NCI-H2029 (cell line): ENCODE measurements at places on chromosomes 13 and 19.

DNA sequence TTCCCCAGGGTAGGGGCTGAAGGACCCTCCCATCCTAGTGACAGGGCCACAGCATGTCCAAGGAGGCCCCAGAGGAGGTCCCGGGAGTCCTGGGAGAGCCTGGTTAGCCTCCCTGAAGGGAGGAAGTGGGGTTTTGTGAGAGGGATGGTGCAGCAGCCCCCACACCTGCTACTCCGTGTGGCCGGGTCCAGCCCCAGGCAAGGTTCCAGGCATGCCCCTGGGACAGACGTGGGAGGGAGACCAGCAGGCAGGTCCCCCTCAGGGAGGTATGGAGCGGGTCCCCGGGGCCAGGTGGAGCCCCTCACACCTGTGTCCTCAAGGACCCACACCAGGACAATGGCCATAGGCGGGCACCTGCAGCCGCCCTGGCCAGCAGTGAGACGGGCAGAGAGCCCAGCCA, 1.9 kb upstream of the F7 start:
- DNase-seq: no peak

GRCh38 chr13:112741835-112742570, 52.2 kb downstream of the ATP11A start:
- no peak for DNase-seq

DNA sequence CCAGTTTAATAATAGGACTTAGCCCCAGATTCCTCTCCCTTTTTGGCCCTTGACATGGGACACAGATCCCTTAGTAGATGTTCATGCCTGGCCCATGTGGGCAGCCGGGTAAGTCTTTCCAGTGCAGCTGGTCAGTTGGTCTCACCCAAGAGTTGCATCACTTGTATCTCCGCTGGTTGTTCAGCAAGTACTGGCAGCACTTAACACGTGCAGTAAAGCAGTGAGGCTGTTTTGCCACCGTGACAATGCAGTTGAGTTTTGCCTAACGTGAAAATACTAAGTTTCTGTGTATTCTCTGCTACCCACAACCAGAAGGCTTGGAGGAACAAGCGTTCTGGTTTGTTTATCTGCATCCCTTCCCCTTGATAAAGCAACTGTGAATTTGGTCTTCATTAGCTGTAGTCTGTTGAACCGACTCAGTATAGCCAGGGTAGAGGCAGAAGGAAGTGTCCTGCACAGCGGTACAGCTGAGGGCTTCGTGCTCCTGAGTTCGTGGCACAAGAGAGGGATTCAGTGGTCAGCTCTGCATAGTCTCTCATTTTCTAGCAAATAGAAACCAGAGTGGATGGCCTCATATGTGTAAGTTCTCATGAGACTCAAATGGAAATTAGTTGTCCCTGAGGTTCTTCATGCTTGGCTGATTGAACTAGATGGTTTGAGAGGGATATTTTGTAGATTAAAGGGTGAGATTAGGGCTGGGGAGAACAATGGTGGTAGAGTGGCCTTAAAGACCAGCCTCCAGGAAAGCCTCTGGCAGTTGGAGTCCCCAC, 50.3 kb downstream of the ARHGEF7 start:
- no peak for DNase-seq

DNA sequence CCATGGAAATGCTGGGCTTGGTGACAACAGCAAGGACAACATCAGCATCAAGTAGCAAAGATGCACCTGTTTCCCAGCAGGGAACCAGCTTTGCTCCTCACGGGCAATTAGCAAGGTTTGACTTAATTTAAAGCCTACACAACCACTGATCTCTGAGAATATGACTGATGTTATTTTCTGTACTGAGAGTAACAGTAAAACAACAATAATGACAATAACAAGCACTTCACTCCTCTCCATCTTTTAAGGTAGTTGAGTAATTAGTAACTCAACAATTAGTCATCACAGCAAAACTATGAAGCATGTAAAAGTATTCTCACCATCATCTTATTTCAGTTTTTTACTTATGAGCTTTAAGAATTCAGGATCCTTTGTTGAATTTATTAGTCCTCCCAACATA, 37.3 kb downstream of the ENOX1 start:
- no peak for DNase-seq

GRCh38 chr19:483332-484072, 12.8 kb upstream of the MADCAM1 start:
- DNase-seq: no peak

DNA sequence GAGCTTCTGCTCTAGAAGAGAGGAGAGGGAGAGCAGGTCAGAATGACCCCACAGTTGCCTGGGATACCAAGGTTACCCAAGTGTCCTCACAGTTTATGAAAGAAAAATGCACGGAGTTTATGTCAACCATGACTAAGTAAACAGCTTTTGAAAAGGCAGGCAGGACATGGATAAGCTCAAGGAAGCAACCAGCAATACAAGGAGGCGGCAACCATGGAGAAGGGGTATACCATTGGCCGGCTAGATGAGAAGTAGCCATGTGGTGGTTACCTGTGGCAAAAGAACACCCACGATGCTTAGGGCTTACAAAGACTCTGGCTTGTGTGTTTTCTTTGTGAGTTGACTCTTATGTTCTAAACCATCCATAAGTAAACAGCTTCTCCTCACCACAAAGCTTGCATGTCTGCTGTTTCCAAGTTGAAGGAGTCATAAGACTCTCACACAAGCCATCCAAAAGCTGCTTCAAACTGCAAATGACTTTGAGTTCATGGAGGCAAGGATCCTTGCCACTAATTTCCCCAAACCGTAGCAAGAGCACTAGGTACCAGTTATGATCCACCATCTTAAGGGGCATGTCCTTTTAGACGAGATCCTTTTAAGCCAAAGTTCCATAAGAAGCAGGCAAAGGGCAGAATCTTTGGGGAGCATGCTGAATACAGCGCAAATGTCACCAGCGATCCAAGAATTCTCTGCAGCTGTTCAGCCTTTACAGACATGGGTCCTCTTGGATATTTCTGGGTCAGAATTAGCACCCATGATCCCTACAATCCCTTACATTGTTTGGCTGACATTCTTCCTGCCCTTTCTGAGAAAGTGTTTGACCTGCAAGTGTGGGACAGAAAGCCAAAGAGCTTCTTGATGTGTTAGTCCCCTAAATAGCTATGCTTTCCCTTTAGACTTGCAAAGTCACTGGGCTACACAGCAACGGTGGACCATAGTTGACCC, 74.8 kb upstream of the IPO5 start:
- DNase-seq: peak; percentile 20
